ENCODE measurements at places on chromosomes 6 and 20. TPM values are rescaled to one million over a fixed set of nuclear protein-coding genes. Genes with fewer than 3 reads are reported as not detected.

CD24 gene
- total RNA-seq, result 0.49 TPM

MOXD1 gene
- total RNA-seq, result not detected

C6orf136 gene
- 39.4 TPM for total RNA-seq

VGLL2 gene
- total RNA-seq, result not detected

GSS gene
- 71.0 TPM for total RNA-seq

GRCh38 chr6:79861023-79861422 lies 86.3 kb downstream of the ELOVL4 start:
- no peak overlapping the region for H3K4me3 ChIP-seq
- H3K27me3 ChIP-seq, result peaks cover 4% of the 10 kb centered on the region
- peaks cover 2% of the 10 kb centered on the region for H3K4me1 ChIP-seq
- H3K27ac ChIP-seq, result no peak overlapping the region

DNA sequence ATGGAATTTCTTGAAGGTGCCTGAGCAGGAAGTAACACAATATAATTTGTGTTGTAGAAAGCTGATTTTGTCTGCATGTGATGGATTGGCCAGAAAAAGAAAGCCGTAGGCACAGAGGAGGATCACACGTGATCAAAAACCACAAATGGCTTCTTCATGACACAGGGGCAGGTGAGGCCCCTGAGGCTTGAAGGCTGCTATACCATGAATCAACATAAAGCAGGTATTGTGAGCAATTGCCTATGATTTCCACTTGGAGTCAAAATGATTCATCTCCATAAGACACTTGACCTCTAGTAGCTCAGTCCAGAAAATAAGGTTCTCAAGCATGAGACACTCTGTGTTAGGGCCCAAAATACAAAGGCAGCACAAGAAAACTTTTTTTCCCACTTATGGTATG lies 42.4 kb upstream of the EYA4 start:
- DNase-seq, result no peak
- H3K4me3 ChIP-seq, result no peak overlapping the region
- no peaks in the 10 kb centered on the region for H3K27me3 ChIP-seq
- no peak overlapping the region for H3K27ac ChIP-seq
- no peaks in the 10 kb centered on the region for H3K36me3 ChIP-seq

GRCh38 chr20:21225215-21225947 lies 77.8 kb upstream of the XRN2 start:
- no peak overlapping the region for H3K4me3 ChIP-seq
- DNase-seq, result no peak
- no peaks in the 10 kb centered on the region for H3K27me3 ChIP-seq
- no peaks in the 10 kb centered on the region for H3K4me1 ChIP-seq

DNA sequence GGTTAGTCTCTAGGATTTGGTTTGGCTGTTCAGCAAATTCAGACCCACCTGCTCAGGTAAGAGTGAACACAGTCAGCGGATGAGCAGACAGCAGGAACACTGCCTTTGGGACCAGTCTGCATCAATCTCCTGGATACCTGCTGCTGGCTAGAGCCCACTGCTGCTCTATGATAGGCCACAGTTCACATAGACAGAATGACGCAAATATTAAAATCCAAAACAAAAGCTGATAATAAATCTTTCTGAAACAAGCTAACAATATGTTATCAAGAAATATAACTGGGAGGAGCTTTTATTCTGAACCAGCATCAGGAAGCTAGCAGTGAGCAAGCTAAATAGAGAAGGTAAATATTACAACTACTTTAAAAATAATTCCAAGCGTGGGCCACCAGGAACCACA lies at the start of gene TAAR1:
TSS of gene TAAR1 (minus strand) at position 101 of the 400 bp plus-strand sequence. CDS start 13,179 bp downstream, outside the sequence.
- no peak within 1 kb of the TSS for H3K27ac ChIP-seq
- no peaks in the 10 kb centered on the region for H3K4me1 ChIP-seq
- peaks cover 12% of the 10 kb centered on the region for H3K27me3 ChIP-seq
- DNase-seq, result no peak
- no peak within 1 kb of the TSS for H3K4me3 ChIP-seq

GRCh38 chr20:4227085-4227821 lies 211.9 kb upstream of the RNF24 start:
- peak; percentile 63 for DNase-seq
- no peak overlapping the region for H3K27ac ChIP-seq
- H3K4me1 ChIP-seq, result no peaks in the 10 kb centered on the region
- no peak overlapping the region for H3K4me3 ChIP-seq

DNA sequence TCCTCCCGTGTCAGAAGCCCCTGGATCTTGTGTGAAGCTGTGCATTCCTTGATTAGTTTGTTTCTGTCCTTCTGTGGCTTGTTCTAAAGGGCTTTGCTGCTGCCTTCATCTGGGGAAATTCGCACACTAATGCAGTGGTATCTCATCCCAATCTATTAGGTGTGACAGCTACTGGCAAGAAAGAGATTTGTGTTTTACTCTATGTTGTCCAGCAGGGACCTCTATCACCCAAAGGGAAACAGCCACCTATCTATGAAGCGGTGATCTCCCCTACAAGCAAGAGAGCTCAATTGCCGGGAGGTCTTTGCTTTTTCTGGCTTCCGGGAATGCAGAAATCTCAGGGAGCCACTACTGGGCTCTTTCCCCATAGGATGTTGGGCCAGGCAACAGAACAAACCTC lies 151.8 kb downstream of the NRN1 start:
- H3K36me3 ChIP-seq, result no peaks in the 10 kb centered on the region
- peaks cover 17% of the 10 kb centered on the region for H3K27me3 ChIP-seq
- H3K4me3 ChIP-seq, result no peak overlapping the region
- H3K4me1 ChIP-seq, result peaks cover 5% of the 10 kb centered on the region
- DNase-seq, result no peak

GRCh38 chr20:54346276-54346675 lies 129.1 kb upstream of the DOK5 start:
- no peaks in the 10 kb centered on the region for H3K27me3 ChIP-seq
- H3K4me1 ChIP-seq, result peaks cover 15% of the 10 kb centered on the region
- no peak overlapping the region for H3K27ac ChIP-seq
- H3K4me3 ChIP-seq, result no peak overlapping the region

DNA sequence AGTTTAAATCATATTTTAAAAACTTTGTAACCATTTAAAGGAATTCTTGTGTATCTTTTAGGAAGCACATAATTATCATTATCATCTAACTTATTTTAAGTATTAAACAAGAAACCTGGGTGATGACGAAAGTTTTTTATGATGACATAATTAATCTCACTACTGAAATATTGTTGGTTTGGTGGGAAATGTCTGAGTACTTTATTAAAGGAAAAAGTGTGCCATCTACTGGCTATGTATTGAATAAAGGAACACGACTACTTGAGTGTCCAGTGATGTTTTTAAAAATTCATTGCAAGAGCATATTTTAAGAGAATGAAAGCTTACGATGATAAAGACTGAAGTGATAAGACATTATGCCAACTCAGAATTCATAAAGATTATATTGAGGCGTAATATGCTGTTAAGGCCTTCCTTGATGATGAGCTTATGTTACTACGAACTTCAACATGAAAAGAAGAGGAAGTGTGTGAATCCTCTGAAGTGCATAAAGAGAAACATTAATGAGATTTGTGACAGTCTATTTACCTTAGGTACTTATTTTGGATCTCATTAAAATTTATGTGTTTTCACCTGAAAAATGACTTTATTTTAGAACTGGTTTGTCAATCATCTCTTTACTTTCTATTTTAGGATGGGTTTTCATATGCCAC lies 12.0 kb upstream of the TRMT11 start:
- no peak overlapping the region for H3K4me3 ChIP-seq
- no peak for DNase-seq
- H3K27ac ChIP-seq, result no peak overlapping the region
- no peaks in the 10 kb centered on the region for H3K27me3 ChIP-seq
- peaks cover 9% of the 10 kb centered on the region for H3K36me3 ChIP-seq
- peaks cover 3% of the 10 kb centered on the region for H3K4me1 ChIP-seq

DNA sequence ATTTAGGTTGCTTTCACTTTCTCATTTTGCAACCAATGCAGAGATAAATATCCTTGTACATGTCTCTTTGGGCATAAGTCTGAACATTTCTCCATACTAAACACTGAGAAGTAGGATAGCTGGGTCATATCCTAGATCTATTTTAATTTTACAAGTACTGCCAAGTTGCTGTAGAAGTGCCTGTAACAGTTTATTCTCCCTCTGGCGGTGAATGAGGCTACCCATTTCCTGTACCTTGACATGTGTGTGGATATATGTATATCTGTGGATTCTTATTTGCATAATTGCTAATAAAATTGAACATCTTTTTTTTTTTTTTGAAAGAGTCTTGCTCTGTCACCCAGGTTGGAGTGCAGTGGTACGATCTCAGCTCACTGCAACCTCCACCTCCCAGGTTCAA lies 48.0 kb upstream of the PNRC1 start:
- H3K27me3 ChIP-seq, result peaks cover 9% of the 10 kb centered on the region
- H3K4me3 ChIP-seq, result no peak overlapping the region
- no peaks in the 10 kb centered on the region for H3K36me3 ChIP-seq
- H3K27ac ChIP-seq, result no peak overlapping the region

- H3K36me3 ChIP-seq, result no peaks in the 10 kb centered on the region
- peaks cover 16% of the 10 kb centered on the region for H3K27me3 ChIP-seq
- no peak for DNase-seq
Observed at GRCh38 chr6:47426524-47427302, 50.9 kb upstream of the CD2AP start.

Data from activated CD4-positive, alpha-beta T cell treated with anti-CD3 and anti-CD28 coated beads, Interleukin-2, amount 10 ng/mL, durations not matched to agents 24 days and 14 days (primary cell).